ENCODE measurements at places on chromosomes 11 and 22.

GRCh38 chr11:24496736-24497725 is at the start of gene LUZP2:
TSS of gene LUZP2 (plus strand) at chr11:24497053.
- no peak for DNase-seq

DNA sequence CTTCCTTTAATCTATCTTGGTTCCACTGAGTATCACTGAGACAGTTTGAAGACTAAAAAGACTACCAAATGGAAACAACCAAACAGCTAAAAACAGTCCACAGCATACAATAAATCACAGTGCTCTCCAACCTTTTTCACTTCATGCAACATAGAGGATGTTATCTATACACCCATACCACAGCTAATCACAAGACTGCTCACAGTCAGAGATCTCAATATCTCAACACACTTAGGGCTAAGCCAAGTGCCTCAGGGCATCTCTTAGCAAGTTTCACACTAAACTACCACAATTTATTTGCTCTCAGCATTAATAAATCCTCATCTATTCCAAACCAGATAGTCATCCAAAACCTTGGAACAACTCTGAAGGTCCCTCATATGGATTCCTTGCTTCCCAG is 129.4 kb downstream of the SBF2 start:
- no peak for DNase-seq

DNA sequence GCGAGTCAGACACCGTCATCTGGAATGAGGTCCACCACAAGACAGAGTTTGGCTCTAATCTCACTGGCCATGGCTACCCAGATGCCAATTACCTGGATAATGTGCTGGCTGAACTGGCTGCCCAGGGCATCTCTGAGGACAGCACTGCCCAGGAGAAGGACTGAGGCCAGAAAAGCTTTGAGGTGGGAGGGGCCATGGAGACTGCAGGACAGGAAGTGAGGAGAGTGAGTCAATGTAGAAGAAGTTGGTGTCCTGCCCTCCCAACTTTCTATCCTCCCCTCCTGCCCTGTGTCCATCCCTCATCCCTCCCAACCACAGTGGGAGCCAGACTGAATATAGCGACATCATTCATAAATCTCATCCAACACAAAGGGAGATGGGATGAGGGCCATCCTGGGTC is 8.0 kb downstream of the MPEG1 start:
- no peak for DNase-seq

DNA sequence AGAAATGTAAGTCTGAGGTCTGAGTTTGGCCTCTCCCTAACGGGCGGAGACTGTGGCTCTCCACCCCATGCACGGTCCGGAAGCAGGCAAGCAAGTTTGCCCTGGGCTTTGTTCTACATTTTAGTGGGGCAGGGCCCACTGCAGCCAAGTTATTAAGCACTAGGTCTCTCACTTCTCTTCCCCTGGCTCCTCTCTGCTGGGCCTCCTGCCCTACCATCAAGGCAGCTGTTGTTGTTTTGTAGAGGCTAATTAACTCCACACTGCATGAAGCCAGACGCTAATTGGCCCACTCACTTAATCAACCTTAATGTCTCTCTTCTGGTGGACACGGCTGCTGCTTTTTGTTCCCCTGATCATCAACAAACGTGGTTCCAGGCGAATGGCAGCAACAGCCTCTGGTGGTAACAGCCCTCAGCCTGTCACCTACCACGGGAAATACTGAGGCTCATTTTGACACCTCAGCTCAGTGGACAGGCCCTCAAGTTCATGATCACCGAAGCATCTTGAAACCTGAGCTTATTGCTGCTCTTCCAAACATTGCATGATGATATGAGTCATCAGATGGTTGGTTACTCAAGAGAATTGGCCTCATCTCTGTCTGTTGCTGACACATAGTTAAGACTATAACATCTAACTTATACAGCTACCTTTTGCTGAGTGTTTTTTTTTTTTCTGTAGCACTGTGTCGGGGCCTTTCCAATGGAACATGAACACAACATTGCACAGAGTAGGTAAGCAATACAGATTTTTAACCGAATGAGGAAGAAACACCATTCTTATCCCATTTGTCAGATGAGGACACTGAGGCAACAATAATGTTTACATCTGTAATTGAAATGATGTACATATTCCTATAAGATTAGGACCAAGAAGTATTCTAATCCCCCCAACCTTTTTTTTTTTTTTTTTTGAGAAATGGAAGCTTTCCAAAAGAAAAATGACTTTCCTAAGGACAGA is 20.8 kb upstream of the LMO2 start:
- DNase-seq = no peak

DNA sequence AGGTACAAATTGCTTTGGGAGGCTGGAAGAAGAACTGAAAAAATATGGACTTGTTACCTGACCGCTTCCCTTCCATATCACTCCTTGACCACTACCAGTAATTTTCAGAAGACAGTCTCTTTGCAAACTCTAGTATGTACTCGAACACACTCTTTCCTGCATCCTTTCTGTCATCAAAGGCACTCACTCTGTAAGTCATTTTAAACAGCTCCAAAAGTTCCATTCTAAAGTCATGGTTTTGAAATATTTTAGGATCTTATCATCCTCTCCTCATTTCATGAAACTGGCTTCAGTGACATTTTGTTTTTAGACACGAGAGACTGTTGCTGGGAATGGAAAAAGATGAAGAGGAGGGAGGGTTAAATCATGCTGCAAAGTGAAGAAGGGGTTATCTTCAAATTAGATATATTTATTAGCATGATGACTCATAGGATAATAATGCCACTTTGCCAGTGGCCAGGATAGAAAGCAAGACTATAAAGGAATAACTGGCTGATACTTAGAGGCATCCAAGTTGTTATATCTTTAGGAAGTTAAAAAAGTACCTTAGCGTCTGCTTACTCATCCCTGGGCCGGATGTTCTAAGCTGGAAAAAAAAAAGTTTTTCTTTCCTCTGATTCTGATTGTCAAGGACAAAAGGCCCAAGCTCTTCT is 549.3 kb downstream of the METTL15 start:
- no peak for DNase-seq

- no peak for DNase-seq
Observed at GRCh38 chr11:70473186-70473872, 75.0 kb downstream of the CTTN start.

- peak; percentile 1 for DNase-seq
Observed at GRCh38 chr11:35276396-35277145, 137.6 kb downstream of the CD44 start.

DNA sequence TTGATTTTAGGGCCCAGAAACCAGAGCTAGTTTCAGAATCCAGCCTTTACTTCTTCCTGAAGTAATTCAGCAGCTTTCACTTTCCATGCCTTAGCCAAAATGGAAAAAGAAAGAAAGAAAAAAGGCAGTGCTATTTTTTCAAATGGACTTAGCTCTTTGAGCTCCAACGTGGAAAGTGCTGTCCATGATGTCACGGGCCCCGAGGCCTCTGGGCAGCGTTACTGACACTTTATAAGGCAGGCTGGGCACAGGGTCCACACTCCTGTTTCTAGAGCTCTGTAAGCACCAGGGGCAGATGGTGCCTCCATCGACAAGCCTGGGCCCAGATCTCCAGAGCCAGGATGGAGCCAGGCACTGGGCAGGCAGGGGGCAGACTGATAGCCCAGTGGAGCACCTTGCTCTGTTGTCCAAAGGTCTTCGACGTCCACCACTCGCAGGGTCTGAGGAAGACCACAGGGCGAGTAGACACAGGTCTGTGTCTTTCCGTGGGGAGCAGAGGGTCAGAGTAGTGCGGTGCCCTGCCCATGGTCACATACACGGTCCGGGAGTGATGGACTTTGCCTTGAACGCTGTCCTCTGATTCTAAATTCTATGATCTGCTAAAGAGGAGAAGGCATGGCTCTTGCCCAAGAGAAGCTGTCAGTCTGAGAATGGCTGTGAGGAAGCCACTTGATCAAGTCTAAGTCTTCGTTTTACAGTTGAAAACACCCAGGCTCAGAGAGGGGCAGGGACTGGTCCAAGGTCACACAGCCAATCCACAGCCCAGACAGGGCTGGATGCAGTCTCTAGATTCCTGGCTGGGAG is 22.0 kb upstream of the WNT11 start:
- no peak for DNase-seq

DNA sequence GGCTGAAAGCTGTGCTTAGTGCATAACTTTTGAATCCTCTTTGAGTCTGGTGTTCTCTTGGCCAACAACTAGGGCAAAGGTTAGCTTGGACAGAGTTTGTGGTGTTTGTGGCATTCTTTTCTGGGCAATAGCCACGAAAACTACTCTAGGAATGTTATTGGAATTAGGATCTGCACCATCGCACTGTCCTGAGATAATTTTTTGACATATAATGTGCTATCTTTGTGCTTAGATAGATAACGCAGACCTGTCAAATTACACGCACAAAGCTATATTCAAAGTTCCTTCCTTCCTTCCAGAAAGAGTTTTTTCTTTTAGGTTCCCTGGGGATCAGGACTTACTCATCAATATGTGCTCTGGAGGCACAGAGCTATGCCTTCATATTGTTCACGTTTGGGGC is 166.8 kb upstream of the MTMR2 start:
- DNase-seq = no peak

- no peak for DNase-seq
Observed at GRCh38 chr11:126832387-126832786, 168.2 kb downstream of the KIRREL3 start.

DNA sequence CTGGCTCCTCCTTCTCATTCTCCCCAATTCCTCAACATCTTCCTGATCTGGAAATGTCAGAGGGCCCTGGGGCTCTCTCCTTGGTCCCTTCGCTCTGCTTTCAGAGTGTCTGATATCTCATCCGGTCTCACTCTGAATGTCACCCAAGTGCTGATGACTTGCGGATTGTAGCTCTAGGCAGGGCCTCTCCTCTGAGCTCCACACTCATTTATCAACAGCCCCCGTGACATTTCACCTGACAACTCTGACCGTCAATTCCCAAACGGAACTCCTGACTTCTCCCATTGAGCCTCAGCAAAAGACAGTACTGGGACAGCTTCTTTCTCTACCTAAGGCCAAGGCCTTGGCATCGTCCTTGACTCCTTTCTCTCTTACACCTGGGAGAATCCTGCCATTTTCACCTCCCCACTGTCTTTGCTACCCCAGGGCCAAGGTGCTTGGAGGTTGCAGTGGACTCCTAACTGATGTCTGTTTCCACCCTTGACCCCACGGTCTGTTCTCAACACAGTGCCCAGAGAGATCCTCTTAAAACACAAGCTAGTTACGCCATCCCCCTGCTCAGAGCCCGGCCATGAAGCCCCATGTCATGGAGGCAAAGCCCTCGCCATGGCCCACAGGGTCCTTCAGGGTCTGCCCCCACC is 57.5 kb upstream of the THY1 start:
- no peak for DNase-seq

- DNase-seq = no peak
Observed at GRCh38 chr11:65381716-65382032, 772 bp downstream of the SLC25A45 start.

- DNase-seq = no peak
Observed at GRCh38 chr22:37080838-37081237, 28.7 kb downstream of the TMPRSS6 start.
